ENCODE measurements at places on chromosomes 2 and 18.

DNA sequence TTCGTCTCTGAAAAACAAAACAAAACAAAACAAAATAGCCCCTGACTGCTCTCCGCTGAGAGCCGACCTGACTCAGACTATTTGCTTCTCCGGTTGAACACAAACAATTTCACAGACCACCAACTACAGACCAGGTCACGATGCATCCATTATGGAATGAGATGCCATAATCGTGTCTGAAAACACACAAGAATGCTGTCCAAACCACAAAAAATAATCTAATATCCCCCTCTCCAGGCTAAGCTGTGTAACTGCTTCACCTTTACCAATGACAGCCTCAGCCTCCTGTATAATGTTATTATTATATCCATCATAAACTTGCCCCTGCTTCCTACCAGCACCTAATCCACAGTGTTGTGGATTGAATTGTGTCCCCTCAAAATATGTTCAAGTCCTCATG lies 114.7 kb downstream of the DNAH6 start:
- DNase-seq = peak; percentile 12

DNA sequence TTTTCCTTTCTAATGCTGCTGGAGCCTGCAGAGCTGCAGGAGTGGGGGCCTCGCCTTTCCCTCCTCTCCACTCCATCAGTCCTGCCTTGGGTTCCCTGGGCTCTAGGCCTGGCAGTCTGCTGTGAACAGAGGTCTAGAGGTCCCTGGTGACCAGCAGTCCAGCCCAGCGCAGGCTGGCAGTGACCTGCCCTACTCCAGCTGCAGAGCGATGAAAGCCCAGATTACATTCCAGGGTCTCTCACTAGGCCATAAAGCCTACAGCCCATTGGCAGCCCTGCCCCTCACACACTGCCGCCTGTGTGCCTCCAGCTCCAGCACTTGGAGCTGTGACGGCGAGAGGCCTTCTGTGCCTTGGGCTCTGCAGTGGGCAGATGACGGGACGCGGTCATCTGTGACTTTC lies 14.8 kb upstream of the MAL start:
- no peak for DNase-seq

DNA sequence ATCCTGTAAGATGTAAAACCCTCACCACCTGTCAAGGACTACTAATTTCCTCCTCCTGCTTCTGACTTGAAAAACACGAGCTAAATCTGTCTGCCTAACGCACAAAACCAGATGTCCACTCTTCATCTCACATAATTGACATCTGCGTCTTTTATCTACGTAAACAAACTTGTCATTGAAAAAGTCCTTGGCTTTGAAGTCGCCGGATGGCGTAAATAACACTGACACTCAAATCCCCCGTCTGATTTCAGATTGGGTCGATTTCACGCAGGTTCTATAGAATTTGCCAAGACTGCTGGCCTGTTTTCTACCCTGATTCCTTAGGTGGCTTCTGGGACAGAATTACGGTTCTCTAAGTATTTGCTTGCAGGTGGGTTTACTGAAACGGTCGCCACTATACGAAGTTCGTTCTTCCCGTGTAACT lies 539 bp upstream of the MOB4 start:
- no peak for DNase-seq

GRCh38 chr2:109331896-109332848 lies 203.2 kb downstream of the SH3RF3 start:
- DNase-seq = peak; percentile 69

DNA sequence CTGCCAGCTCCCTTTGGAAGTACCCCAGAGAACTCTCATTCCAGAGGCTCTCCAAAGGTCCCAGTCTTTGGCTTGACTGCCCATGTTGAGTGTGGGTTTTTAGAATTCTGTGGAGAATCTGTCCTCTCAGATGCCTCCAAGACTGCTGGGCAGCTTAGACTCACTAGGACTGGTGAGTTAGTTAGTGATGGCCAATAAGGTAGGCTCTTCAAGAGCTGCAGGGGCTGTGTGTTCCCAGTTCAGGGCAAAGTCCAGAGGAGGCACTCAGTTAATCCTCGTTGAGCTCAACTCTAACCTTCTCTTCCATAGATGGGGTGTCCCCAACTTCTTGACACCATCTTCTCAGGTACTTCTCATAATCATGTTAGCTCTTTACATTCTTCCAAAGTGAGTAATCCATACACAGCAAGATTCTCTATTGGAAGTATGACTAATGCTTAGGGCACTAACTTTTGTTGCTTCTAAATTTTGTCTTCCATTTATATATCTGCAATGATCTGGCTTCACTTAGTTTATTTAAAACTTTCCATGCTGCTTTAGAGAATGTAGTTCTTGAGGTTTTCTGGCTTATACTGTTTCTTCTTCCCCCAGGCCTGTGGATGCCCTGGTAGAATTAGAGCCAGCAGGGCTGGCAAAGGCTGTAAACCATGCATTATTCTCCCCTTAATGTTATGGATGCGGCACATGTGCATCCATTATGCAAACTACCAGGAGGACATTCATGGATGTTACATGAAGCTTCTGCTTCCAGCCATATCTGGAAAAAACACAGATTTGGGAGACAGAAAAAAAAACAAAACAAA lies 88.9 kb downstream of the POLE4 start:
- no peak for DNase-seq

GRCh38 chr2:113986762-113987290 lies 96.9 kb downstream of the ACTR3 start:
- DNase-seq = no peak

GRCh38 chr2:18362696-18363095 lies 197.8 kb downstream of the RDH14 start:
- DNase-seq = no peak

DNA sequence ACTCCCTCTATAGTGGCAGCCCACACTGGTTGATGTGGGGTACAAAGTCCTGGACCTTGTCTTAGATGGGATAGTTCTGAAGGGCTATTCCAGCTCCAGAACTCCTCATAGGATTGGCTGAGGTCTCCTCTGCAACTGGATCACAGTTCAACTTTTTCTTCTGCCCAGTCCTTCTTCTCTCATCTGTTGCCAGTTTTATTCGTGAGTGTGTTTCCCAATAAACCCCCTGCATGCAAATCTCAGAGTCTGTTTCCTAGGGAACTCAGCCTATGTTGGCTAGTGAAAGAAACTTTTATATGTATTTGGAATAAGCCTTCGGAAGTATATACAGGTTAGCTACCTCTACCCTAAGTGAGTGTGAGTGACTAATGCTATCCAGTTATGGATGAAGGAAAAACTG lies 823.4 kb downstream of the SLC4A3 start:
- DNase-seq = no peak

GRCh38 chr18:32383050-32383819 lies 87.4 kb downstream of the GAREM1 start:
- DNase-seq = no peak

DNA sequence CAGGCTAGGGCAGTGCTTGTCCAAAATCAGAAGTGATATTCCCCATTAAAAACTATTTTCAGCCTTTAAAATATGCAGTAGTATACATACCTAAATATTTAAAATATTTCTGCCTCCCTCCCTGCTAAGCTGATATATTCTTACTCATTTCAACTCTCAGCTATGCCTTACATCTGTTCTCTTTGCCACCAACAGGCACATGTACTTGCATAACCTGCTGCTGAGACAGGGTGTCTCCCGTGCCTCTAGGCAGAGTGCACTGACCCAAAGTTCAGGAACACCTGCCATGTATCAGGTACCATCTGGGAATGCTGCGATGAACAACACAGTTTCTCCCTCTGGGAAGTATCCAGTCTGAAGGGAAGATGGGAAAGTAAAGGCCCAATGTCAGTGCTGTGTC lies 91.7 kb downstream of the STK39 start:
- DNase-seq = no peak

- DNase-seq = peak; percentile 95
Measured at GRCh38 chr2:9003616-9004337, at the start of gene MBOAT2. MBOAT2 (minus strand) TSS chr2:9003684; CDS start chr2:9003614, 70 bp downstream.

GRCh38 chr2:46320141-46320567 lies 22.9 kb downstream of the EPAS1 start:
- no peak for DNase-seq

GRCh38 chr2:164764996-164765395 lies 76.6 kb downstream of the COBLL1 start:
- DNase-seq = no peak

DNA sequence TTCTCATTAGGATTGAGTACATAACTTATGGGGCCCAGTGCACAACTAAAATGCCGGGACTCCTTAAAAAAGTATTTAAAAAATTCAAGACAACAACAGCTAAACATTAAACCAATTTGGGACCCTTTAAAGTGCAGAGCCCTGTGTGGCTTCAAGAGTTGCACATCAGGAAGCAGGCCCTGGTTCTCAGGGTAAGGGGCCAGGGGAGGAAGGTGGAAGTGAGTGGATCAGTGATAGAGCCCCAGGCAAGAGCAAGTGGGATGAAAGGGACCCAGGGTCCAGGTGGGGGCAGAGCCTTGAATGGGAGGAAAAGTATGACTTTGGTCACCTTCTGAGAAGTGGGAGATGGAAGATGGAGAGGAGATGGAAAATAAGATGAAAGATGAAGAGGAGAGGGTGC lies 2.3 kb upstream of the FHOD3 start:
- no peak for DNase-seq

DNA sequence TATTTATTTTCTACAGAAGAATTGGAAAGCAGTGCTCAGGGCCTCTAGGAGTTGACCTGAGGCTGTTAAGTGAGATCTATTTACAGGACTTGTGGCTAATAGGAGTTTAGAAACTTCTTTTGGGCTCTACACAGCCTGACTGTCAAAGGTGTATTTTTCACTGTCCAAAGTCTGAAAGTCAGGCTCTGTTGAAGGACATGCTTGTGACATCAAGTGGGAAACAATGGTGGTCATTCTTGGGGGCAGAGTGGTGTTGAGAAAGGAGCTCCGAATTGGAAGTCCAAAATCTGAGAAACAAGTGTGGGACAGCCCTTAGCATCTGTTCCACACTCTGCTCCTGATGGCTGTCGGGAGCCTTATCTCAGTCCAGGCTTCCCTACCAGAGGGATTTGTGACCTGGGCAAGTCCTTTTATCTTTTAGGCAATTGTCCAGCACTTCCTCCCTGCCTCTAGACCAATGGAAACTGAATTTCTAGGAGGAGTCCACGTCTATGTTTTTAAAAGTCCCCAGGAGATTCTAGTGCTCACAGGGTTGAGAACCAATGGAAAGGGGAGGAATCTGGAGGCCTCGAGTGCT lies 76.4 kb downstream of the LIPG start:
- no peak for DNase-seq

- no peak for DNase-seq
Measured at GRCh38 chr2:154306266-154306970, 392.1 kb upstream of the KCNJ3 start.

DNA sequence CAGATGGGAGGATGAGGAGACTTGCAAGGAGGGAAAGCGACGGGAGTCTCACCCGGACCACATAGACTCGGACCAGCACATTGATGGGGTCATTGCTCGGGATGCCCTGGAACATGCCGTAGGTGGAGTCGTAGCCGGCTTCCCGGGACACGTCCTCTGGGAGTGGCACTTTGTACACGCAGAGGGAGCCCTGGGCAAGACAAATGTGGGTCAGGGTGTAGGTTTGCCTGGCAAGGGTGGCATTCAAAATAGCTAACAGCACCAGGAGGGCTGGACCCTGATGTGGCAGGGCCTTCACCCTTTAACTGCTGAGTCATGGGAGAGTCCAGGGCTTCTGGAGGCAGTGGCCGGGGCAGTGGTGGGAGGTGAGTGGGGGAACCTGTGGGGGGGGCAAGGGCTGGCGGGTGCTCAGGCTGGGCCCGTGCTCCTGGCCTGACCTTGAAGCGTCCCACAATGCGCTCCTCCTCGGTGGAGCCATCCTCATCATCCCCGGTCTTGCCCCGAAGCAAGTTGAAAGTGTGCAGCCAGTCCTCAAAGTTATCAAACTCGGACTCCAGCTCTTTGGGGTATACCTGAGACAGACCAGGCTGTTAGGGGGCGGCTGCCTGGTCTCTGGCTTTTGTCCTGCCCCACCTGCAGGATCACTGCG lies 11.1 kb downstream of the OTOF start:
- DNase-seq = no peak

Measured in endothelial cell (in vitro differentiated cells).